Activated CD4-positive, alpha-beta memory T cell treated with anti-CD3 and anti-CD28 coated beads for 36 hours (primary cell): ENCODE measurements at places on chromosomes 4 and X. TPM values are rescaled to one million over a fixed set of nuclear protein-coding genes. Genes with fewer than 3 reads are reported as not detected.
A peak's percentile ranks its signal among the peaks of the same experiment; 100 is the strongest.

DNA sequence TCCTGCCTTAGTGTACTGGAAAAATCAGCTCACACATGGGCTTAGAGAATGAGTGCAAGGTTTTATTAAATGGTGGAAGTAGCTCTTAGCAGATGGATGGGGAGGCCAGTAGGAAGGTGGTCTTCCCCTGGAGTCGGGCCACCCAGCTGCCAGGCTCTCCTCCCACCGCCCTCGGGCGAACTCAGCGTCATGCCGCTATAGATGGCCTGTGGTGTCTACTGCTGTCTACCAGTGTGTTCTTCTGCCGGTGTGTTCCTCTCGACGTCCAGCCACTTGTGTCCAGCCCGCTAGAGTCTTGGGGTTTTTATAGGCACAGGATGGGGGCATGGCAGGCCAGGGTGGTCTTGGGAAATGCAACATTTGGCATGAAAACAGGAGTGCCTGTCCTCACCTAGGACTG, 198.7 kb upstream of the NDST3 start:
- H3K4me3 ChIP-seq, result no peak overlapping the region
- no peaks in the 10 kb centered on the region for H3K4me1 ChIP-seq
- H3K27me3 ChIP-seq, result no peaks in the 10 kb centered on the region
- H3K27ac ChIP-seq, result no peak overlapping the region
- DNase-seq, result no peak
- H3K36me3 ChIP-seq, result no peaks in the 10 kb centered on the region

SORCS2 gene
- total RNA-seq, result 0.07 TPM

DNA sequence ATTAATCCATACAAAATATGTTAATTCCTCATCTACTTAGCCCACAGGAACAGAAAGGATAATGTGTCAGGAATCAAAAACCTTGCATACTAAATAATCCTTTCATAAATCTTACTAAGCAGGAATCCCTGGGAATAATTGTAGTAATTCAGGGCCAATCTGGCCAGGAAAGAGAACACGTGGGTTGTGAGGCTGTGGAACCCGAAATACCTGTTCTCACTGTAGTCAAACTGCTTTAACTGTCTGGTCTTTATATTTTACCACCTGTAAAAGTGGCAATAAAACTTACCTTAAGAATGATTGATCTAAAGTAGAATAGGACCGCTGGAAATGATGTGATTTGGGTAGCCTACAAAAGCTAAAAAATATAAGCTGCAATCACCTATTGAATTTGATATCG, 1620.9 kb downstream of the STIM2 start:
- no peaks in the 10 kb centered on the region for H3K36me3 ChIP-seq
- DNase-seq, result no peak
- no peak overlapping the region for H3K4me3 ChIP-seq
- no peaks in the 10 kb centered on the region for H3K4me1 ChIP-seq

TBCK gene
- 20.2 TPM for total RNA-seq

DNA sequence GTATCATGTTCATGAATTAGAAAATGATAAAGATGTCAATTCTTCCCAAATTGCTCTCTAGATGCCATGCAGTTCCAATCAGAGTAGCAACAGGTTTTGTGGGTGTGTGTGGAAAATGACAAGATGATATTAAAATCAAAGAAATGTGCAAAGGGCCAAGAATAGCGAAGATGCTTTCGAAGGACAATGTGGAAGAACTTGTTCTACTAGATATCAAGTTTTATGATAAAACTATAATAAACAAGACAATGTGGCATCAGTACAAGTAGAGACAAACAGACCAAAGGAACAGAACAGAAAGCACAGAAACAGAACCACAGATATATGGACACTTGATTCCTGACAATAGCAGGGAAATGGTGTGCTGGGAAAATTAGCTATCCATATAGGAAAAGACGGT, 9.0 kb downstream of the TAB3 start:
- H3K27me3 ChIP-seq, result no peaks in the 10 kb centered on the region
- H3K36me3 ChIP-seq, result peaks cover 3% of the 10 kb centered on the region
- H3K4me1 ChIP-seq, result peaks cover 63% of the 10 kb centered on the region
- DNase-seq, result no peak

ETDC gene
- total RNA-seq, result not detected

GRCh38 chr4:9735515-9735914, 45.9 kb upstream of the DRD5 start:
- H3K4me3 ChIP-seq, result no peak overlapping the region
- H3K4me1 ChIP-seq, result no peaks in the 10 kb centered on the region
- peaks cover 4% of the 10 kb centered on the region for H3K27me3 ChIP-seq
- H3K36me3 ChIP-seq, result no peaks in the 10 kb centered on the region

NPFFR2 gene
- not detected for total RNA-seq

PAGE2 gene
- total RNA-seq, result not detected

- H3K27ac ChIP-seq, result peak overlapping the region; percentile 15
- peaks cover 25% of the 10 kb centered on the region for H3K36me3 ChIP-seq
- H3K27me3 ChIP-seq, result no peaks in the 10 kb centered on the region
- H3K4me3 ChIP-seq, result no peak overlapping the region
Observed at GRCh38 chr4:89248879-89249281, 58.7 kb downstream of the GPRIN3 start.

GRCh38 chr4:37674439-37674838, 11.7 kb downstream of the RELL1 start:
- DNase-seq, result no peak
- peaks cover 65% of the 10 kb centered on the region for H3K4me1 ChIP-seq
- H3K27ac ChIP-seq, result no peak overlapping the region

GRCh38 chr4:142021181-142021580, 384.8 kb downstream of the IL15 start:
- H3K36me3 ChIP-seq, result peaks cover 6% of the 10 kb centered on the region
- H3K4me3 ChIP-seq, result no peak overlapping the region
- no peaks in the 10 kb centered on the region for H3K27me3 ChIP-seq

RIBC1 gene
- 0.57 TPM for total RNA-seq

DCAF8L1 gene
- not detected for total RNA-seq

TKTL2 gene
- not detected for total RNA-seq

VCX gene
- total RNA-seq, result not detected

GRCh38 chrX:107514944-107515343, 65.5 kb downstream of the FRMPD3 start:
- H3K27ac ChIP-seq, result no peak overlapping the region
- no peaks in the 10 kb centered on the region for H3K4me1 ChIP-seq
- H3K36me3 ChIP-seq, result no peaks in the 10 kb centered on the region
- DNase-seq, result no peak
- H3K27me3 ChIP-seq, result peaks cover 10% of the 10 kb centered on the region

DNA sequence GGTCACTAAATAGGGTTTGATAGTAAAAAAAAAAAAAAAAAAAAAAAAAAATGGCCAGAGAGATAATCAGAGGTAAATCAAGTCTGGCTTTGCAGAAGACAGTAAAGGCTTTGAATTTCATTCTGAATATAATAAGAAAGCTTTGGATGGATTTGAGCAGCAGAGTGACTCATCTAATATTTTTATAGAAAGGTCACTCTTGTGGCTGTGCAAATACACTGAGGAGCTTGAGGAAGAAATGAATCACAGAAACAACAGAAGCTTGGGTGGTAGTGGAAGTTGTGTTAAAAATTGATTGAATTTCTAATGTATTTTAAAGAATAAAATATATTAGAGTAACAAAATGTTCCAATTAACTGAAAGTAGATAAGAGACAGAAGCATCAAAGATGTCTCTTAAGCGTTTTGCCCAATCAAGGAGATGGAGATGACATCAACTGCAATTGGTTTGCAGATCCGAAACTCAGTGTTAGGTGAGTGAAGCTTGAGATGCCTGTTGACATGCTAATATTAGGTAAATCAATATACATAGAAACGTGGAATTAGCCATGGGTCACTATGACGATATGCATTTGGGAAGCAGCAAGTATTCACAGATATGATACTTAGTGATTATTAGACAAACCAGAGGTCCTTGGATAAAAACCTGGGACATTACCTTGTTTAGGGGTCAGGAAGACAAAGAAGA, 280.5 kb downstream of the GPM6A start:
- no peak overlapping the region for H3K27ac ChIP-seq
- no peaks in the 10 kb centered on the region for H3K27me3 ChIP-seq
- no peak for DNase-seq
- no peak overlapping the region for H3K4me3 ChIP-seq

DNA sequence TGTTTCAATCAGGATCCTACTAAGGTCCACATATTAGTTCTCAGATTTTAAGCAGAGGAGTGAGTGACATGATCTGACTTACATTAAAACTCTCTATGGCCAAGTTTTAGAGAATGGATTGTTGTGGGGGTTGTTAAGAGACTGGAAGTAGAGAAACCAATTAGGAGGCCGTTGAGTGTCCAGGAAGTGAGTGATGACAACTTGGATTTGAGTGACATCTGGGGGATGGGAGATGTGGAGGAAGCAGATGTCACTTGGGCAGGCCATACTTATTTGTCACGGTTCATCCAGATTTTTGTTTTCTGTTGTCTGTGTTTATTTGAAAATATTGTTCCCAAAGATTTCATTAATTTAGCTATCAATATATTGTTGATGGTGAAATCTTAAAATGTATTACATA, 28.3 kb downstream of the ADD1 start:
- H3K4me3 ChIP-seq, result no peak overlapping the region
- peaks cover 5% of the 10 kb centered on the region for H3K36me3 ChIP-seq
- no peak for DNase-seq

DNA sequence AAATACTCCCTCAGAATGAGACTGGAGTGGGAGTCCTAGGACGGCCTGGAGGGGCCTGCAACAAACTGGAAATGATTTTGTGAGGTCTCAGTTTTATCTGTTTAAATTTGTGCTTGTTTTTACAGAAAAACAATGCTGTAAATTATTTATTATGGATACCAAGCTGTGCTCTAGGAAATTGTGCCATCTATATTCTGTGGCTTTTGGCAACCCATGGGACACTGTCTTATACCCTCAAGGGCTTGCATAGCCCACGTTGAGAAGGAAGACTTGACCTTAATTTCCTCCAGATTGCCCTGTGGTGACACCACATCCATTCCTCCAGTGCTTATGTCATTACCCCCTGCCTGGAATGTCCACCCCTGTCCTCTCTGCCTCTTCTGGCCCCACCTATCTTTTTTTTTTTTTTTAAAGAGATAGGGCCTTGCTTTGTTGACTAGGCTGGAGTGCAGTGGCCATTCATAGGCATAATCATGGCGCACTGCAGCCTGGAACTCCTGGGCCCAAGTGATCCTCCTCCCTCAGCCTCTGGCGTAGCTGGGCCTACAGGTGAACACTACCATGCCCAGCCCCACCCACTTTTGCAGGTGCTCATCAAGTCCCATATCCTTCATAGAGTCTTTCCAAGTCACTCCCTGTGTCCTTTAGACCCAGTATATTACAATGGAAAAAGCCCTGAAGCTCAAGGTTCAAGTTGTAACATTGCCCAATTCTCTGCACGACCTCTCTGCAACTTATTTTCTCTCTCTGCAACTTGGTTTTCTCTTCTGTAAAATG, 77.4 kb downstream of the HPRT1 start:
- no peaks in the 10 kb centered on the region for H3K4me1 ChIP-seq
- no peak for DNase-seq
- H3K27me3 ChIP-seq, result peaks cover 2% of the 10 kb centered on the region
- no peak overlapping the region for H3K27ac ChIP-seq
- no peaks in the 10 kb centered on the region for H3K36me3 ChIP-seq
- H3K4me3 ChIP-seq, result no peak overlapping the region

DNA sequence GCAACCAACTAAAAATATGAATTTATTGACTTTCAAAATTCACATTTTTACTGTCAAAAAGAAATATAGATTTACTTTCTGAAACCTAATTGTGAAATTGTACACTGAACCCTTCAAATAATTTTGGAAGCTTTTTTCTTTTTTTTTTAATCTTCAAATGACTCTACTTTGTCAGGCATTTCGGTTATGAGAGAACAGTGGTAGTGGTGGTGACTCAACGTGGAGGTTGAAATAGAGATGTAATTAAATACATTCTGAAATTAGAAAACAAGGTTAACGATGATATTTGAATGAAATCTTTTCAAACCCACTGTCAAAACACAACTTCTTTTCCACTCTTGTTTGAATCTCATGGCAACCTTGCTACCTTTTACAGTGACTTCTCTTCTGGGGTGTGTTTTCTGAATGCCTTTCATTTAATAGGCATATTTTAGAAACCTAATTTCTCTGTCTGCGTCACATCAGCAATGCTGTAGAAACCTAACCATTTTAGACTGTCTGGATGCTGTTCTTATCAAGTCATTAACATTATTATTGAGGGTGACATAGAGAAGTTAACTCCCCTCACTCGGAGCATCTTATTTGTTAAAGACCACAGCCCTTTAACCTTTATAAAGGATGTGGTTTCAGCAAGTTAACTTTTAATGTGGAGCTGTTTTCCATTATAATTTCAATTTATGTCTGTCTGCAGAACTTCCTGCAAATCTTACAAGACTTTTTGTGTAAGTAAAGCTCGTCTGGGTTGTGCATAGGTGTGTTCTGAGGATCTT, 136.8 kb downstream of the PCDH7 start:
- no peak overlapping the region for H3K4me3 ChIP-seq
- H3K27ac ChIP-seq, result no peak overlapping the region
- H3K27me3 ChIP-seq, result no peaks in the 10 kb centered on the region
- DNase-seq, result no peak
- no peaks in the 10 kb centered on the region for H3K4me1 ChIP-seq

DNA sequence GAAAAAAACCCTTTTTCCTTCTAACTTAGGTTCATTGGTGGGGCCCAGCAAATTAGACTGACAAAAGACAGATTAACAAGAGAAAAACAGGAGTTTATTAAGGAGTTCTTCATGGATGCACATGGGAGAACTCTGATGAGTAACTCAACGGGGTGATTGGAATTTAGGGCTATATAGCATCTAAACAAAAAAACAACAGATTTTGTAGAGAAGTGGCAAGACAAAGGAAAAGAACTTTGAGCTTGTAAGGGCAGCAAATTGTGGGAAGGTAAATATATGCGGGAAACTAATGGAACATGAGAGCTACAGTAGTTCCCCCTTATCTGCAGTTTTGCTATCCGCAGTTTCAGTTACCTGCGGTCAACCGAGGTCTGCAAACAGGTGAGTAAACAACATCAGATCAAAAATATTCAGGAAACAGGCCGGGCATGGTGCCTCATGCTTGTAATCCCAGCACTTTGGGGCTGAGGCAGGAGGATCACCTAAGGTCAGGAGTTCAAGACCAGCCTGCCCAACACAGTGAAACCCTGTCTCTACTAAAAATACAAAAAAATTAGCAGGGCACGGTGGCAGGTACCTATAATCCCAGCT, 573.6 kb downstream of the ADGRL3 start:
- H3K27me3 ChIP-seq, result no peaks in the 10 kb centered on the region
- H3K4me3 ChIP-seq, result no peak overlapping the region
- H3K27ac ChIP-seq, result no peak overlapping the region
- H3K4me1 ChIP-seq, result no peaks in the 10 kb centered on the region
- DNase-seq, result no peak
